ENCODE measurements at places on chromosomes 11 and 22.

GRCh38 chr11:84685976-84686375, 941.2 kb downstream of the DLG2 start:
- DNase-seq: no peak

DNA sequence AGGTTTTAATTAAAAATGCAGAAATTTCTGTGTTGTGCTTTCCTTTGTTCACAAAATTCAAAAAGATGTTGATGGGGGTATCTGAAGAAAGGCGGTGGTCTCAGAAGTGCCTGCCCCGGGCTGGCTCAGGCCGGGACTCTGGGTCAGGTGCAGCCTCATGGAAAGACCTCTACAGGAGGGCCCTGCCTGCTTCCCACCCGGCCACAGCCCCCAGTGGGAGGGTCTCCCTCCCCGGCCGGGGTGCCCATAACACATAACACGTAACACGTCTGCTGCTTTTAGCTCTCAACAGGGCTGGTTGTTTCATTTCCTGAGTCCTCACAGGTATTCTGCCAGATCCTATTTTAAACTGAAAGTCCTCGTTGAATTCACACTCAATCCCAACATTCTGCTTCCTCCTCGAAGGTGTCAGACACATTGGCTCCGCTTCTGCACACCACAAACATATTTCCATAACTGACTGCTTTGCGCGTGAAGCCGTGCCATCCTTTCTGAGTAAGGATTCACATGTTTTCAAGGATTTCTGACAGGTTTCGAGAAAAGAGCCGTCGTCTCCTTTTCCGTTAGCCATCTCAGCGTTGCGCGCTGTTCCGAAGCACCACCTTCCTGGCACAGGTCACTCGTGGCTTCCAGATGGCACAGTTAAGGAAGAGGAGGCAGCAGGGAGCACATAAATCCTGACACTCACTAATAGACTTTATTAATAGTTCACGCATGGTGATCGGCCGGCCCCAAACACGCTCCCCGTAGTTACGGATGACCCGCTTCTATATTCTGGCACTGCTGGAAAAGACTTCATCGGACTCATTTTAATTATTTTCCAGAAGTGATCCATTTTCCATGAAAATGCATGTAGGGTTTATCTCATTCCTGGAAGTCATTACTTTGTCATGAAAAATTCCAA, 569.3 kb downstream of the BRD1 start:
- no peak for DNase-seq

DNA sequence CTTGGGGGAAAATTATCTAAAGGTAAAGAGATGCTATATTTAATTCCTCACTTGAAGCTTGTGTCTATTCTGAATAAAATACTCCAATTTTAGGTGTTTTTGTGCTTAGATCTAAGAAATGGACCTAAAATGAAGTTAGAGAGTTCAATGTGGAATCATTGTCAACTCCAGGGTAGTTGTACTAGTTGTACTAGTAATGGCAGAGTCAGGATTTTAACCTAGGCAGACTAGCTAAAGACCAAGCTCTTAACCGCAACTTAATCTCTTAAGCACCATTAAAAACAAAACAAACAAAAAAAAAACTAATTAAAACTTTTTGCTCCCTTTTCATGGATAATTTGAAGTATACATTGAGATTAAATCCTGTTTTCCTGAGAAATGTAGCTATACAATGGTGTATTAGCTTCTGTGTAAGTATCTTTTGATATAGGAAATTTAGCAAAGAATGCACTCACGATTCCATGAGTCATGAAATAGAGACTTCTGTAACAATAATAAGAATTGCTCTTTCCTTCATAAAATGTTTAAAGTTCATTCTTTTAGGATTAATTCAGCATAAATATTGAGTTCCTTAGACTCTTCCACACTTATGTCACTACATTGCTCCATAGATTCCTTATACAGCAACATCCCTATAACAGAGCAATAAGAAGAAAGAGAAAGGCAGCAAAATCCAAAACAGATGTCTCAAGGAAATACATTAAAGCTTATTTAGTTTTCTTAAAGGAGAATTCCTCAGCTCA, 26.5 kb upstream of the SOX6 start:
- no peak for DNase-seq

- DNase-seq: no peak
These were observed 70.5 kb downstream of the LUZP2 start for GRCh38 chr11:24567380-24567779.

GRCh38 chr11:83063073-83063754, 8.5 kb downstream of the RAB30 start:
- peak; percentile 62 for DNase-seq

DNA sequence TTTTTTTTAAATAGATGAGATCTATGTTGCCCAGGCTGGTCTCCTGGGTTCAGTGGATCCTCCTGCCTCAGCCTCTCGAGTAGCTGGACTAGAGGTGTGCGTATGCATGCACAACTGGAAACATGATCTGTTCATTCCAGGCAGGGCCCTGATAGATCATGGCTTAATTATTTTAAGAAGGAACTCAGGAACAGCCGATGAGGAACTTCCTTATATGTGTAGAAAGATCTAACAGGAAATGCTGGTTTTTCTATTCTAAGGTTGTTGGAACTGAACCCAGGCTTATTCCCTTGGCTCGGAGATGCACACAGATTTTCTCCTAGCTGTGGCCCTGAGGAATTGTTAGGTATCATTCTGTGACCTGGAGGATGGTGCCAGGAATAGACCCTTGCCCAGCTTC, 32.4 kb downstream of the SPECC1L start:
- DNase-seq: no peak

DNA sequence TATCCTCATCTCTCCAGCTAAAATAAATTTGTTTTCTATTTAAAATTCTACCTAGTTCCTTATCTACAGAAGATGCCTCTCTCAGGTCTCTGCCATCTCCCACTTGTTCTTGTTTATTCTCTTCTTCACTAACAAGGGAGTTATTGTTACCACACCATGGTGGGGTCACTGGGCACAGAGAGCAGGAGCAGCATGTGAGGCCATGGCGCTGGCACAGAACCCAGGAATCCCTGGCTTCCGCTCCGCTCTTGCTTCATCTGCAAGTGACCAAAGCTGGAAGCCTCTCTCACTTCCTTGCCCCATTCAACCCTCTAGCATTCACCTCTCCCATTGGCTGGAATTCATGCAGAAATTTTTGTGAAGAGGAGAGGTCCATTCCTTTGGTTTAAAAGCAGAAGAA, 190.7 kb upstream of the NCAM1 start:
- no peak for DNase-seq

GRCh38 chr11:128604723-128605122, 17.4 kb upstream of the ETS1 start:
- DNase-seq: no peak

DNA sequence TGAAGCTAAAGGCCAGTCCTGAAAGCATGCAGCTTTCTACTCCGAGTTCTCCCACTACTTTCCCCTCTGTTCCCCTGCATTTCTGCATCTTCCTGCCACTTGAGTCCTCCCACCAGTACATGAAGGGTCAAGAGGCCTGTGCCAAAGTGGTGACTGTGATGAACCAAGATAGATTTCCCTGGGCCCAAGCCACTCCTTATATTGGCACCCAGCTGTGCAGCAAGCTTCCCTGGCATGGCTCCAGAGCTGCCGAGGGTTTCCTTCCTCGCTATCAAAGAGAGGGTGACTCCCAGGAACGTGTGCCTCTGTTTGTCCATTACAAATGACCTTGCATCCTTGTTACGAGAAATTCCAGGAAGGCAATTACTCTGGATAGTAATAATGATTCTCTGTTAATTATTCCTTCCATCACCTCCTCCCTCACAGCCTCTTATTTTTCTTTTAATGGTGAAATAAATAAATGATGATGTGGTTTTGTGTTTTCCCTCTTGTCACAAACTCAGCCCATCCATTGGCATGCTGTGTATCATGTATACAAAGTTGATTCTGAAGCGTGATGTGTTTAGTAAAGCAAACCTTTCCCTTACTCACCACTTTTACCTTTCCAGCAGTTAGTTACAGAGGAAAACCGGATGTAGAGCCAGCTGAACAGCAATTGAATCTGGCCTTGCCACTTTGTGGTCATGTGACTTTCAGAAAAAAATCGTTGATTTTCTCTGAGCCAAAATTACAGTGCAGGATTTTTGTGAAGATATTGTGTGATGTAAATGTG, 8.3 kb downstream of the SRSF8 start:
- peak; percentile 59 for DNase-seq

DNA sequence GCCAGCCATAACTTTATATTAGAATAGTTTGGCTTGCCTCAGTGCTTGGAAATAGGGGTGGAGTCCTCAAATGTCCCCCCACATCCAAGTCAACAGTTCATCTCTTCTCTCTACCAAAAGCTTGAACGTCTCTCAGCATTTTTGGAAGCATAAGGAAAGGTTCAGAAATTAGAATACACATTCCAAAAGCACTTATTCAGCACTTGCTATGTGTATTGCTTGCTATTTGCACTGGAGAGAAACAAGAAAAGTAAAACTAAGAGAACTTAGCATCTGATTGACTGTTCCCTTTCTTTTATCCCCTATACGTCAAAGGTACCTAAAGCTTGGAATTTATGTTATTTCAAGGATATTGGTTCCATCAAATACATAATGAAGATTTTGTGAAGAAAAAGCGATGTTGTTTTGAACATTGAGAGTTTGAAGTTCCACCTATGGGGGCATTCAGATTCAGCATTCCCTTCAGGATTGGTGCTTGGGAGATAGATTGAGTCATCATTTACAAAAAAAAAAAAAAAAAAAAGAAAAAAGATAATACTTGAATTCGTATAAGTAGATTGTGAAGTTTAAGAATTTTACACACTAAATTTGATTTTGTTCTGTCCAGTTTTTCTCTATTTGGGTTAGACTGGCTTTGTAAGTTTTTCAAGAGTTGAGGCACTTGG, 1.3 kb downstream of the TBRG1 start:
- peak; percentile 35 for DNase-seq

- DNase-seq: peak; percentile 80
These were observed 77.4 kb downstream of the GGTLC2 start for GRCh38 chr22:22721681-22722354.

- DNase-seq: no peak
These were observed 38.6 kb upstream of the RPS13 start for GRCh38 chr11:17116117-17116516.

GRCh38 chr11:39541945-39542351, 1917.5 kb downstream of the LRRC4C start:
- DNase-seq: no peak

DNA sequence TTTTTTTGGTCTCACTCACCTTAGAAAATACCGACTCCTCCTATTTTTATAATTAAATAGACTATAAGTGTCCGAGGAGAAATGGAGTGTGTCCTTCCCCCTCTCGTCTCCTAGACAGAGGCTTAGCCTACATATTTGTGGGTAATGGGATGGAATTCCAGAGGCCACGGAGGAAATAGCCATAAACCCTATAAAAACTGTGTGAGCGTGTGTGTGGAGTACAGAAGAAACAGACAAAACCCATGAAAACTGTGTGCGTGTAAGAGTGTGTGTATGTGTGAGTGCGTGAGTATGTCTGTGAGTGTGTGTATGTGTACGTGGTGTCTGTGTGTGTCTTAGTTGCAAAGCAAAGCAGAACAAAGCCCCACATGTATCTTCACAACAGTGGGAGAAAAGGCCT, 883.5 kb downstream of the OPCML start:
- DNase-seq: no peak

GRCh38 chr11:18723991-18724390, 2.0 kb downstream of the IGSF22 start:
- no peak for DNase-seq

DNA sequence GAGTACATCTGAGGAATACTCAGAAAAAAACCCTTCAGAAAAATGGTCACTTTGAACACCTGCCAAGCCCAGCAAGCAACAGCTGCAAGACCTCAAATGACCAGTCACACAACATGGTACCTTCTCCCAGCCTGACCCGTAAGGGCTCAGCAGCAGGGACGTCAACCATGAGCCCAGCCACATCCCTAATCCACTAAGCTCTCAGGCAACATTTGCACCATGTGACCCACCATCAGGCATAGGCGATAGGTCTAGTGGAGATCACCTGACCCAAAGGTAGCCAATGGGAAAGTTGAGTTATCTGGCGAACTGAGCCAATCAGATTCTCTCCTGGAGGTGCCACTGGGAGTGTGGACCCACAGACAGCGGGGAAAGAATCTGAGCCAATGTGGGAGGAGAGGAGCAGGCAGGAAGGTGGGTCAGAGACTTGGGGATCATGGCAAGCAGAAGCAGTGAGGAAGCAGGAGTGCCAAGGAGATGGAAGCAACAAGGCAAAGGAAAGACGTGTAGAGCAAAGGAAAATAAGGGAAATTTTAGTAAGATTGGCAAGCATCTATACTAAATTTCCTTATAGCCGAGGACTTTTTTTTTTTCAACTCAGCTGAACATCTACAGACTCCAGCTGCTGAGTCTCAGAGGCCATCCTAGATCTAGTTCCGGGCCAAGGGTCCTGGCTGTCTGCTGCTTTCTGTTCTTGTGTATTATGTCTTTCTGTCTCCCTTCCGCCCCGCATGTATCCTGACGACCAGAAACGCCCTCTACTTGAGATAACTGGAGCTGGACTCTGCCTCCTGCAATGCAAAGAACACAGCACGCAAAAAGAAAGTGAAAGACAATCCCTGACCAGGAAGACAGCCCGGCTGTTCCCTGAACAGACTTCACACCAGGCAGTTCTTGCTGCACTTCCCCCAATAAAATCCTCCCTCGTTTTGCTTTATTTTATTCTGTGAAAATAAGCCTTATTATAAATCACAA, 11.0 kb upstream of the PLAAT2 start:
- DNase-seq: peak; percentile 96

GRCh38 chr22:20187777-20188566, 37.1 kb upstream of the CCDC188 start:
- DNase-seq: no peak

- no peak for DNase-seq
These were observed 5.6 kb downstream of the FBXO7 start for GRCh38 chr22:32480238-32480637.

GRCh38 chr22:41198027-41198580, 7.0 kb upstream of the L3MBTL2 start:
- no peak for DNase-seq

GRCh38 chr11:79493555-79494171, 52.8 kb upstream of the TENM4 start:
- peak; percentile 78 for DNase-seq

DNA sequence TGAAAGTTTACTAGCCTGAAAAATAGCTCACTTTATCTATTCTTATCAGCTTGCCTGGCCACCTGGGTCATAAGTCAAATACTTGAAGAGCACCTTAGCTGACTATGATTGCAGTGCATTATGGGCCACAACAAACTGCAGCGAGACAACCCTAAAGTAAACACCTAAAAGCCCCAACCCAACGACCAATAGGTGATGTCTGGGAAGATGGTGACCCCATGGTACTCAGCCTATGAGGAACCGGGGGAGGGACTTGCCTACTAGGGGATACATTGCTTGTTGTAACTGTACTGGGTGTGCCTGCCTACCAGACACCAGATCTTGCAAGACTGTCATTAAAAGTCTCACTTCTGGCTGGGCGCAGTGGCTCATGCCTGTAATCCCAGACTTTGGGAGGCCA, 35.6 kb upstream of the APOBEC3A start:
- no peak for DNase-seq

- peak; percentile 84 for DNase-seq
These were observed 38.9 kb downstream of the OR10A6 start for GRCh38 chr11:7892059-7892699.
